Thymus (tissue), 14 donors: ENCODE measurements at places on chromosomes 7 and 10.
A peak's percentile ranks its signal among the peaks of the same experiment; 100 is the strongest.

- no peak for DNase-seq
Measured at GRCh38 chr7:66696774-66697191, 43.8 kb upstream of the RABGEF1 start.

DNA sequence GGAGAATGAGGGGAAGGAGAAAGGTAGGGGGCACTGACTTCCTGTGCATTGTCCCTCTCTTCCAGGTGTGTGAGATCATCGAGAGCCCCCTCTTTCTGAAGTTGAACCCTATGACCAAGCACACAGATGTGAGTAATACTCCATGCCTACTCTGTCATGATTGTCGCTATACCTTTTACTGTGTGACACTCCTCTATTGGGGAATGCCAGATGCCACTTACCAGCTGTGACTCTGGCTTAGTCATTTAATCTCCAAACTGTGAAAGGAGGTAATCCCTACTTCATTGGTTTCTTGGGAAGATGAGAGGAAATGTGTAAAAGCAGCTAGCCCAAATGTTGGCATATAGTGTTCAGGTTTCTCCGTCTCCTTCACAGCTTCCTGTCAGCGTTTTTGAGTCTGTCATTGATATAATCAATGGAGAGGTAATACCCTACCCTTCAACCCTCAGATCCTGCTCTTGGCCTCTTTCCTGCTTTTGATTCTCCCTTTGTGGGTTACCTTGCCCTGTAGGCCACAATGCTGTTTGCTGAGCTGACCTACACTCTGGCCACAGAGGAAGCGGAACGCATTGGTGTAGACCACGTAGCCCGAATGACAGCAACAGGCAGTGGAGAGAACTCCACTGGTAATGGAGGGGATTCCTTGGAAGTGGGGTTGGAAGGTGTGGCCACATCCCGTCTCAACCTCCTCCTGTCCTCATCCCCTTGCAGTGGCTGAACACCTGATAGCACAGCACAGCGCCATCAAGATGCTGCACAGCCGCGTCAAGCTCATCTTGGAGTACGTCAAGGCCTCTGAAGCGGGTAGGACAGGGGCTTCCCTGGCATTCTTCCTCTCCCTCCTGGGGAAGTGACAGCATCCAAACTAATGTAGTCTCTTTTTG is 2.0 kb downstream of the COPS6 start:
- no peak for DNase-seq

- DNase-seq: no peak
Measured at GRCh38 chr10:126373147-126373546, 15.1 kb downstream of the ADAM12 start.

- no peak for DNase-seq
Measured at GRCh38 chr7:11434366-11434765, 397.6 kb downstream of the THSD7A start.

- DNase-seq: peak; percentile 72
Measured at GRCh38 chr7:155003092-155003375, at the start of gene PAXIP1. Gene PAXIP1, minus strand, starts transcription at chr7:155003124. Its CDS starts 195 bp downstream, at chr7:155002929.

GRCh38 chr7:88200789-88201188 is 19.0 kb downstream of the SRI start:
- no peak for DNase-seq

GRCh38 chr10:91298224-91298871 is 77.9 kb downstream of the PCGF5 start:
- DNase-seq: peak; percentile 78

GRCh38 chr7:148720472-148720871 is 21.8 kb downstream of the CUL1 start:
- no peak for DNase-seq

- DNase-seq: no peak
Measured at GRCh38 chr7:136228171-136228570, 251.0 kb upstream of the MTPN start.
